Cortex of kidney (tissue), 1 donor: ENCODE measurements at places on chromosomes 16 and 17.

GRCh38 chr16:89317729-89318429, 100.4 kb downstream of the ZNF778 start:
- no peak for DNase-seq

DNA sequence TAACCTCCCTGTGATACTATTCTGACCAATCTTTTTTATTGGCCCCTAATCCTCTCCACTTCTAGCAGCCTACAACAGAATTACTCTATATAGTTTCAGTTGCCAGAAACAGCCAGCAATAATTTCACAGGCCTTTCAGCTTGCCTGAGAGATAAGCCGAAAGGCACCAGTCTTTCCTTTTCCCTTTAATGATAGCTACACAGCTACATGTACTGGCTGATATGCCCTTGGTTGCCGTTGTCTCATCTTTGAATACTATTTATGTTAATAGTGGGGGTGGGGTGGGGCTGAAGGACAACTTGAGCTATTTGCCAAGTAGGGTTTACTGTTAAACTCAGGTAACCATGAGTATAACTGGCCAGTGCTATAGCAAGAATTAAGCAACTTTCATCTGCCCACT, 35.8 kb upstream of the RASL10B start:
- no peak for DNase-seq

GRCh38 chr17:57021226-57021940, 43.5 kb downstream of the SCPEP1 start:
- DNase-seq = no peak

DNA sequence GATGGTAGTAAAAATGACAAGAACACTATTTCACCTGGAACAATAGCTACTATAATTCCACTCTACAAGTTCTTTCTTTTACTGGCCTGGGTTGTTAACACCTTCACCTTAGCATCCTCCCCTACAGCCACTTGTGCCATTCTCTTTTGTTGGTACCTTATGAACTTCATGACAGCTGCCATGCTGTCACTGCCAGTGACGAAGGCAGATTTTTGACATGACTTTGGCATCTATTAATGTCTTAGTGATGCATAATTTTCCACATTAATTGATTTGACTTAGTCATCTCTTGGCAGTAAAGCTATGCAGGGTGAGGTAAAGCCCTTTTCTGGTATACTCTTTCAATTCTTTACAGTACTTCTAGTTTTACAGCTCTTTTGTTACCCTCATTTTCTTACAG, 207.9 kb downstream of the TANC2 start:
- no peak for DNase-seq

DNA sequence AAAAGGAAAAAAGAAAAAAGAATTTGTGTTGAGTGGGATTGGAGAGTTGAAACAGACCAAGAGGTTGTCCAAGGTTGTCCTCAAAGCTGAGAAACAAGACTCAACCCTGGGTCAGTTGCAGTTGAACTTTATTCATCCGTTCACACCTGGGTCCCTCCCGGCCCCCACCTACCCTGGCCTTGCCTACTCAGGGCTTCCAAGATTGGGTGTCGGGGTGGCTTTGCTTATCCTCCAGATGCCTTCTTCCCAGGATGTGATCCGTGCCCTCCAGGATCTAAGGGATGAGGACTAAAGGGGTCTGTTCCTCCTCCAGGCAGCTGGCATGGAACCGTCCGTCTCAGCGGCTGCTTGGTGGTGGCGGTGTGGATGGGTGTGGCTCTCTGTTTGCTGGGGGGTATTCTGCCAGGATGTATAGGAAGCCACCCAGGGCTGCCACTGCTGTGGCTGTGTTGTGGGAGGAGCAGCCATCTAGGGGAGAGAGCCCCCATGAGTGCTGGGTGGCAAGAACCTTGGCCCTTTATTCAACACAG, 10.3 kb upstream of the NAGPA start:
- DNase-seq = no peak

DNA sequence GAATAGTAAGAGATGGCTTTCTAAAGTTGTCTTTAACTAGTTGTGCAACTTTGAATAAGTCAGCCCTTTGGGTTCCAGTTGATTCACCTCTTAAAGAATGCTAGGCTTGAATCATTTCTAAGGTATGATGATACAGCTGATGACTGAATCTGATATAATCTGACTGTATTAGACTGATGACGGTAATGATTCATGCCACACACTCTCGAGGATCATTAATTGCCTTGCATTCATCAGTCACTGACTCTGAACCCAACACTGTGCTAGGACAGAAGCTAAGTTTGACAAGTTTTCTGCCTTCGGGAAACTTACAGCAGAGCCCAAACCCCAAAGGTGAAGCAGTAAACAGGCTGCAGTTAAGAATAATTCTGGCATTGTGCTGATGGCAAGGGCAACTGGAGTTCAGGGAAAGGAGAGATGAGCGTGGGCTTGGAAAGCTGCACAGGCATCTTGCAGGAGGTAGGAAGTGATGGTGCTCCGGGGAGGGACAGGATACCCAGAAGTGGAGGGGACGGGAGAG, 25.8 kb downstream of the ASIC2 start:
- no peak for DNase-seq

GRCh38 chr17:8121681-8122421, 2.1 kb downstream of the HES7 start:
- no peak for DNase-seq

DNA sequence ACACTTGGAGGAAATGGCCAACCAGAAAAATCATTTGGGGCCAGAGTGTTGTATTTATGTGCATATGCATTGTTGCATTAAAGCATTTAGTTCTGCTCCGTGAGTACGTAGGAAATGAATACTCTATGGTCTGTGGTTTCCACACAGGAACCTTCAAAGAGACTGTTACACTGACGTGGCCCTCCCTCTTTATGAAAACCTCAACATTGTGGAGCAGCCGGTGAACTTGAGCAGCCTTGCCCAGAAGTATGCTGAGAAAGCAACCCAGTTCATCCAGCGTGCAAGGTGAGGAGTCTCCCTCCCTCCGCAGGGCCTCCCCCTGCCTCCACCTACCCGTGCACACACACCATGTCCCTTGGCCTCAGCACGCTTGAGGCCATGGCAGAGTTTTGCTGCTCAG, 65.2 kb downstream of the ARSG start:
- no peak for DNase-seq

- DNase-seq = no peak
These were observed 150.3 kb upstream of the AXIN2 start for GRCh38 chr17:65711671-65712276.

- no peak for DNase-seq
These were observed 28.9 kb downstream of the CPSF4L start for GRCh38 chr17:73232587-73233373.

- no peak for DNase-seq
These were observed 351.2 kb downstream of the C16orf95 start for GRCh38 chr16:86965840-86966550.

DNA sequence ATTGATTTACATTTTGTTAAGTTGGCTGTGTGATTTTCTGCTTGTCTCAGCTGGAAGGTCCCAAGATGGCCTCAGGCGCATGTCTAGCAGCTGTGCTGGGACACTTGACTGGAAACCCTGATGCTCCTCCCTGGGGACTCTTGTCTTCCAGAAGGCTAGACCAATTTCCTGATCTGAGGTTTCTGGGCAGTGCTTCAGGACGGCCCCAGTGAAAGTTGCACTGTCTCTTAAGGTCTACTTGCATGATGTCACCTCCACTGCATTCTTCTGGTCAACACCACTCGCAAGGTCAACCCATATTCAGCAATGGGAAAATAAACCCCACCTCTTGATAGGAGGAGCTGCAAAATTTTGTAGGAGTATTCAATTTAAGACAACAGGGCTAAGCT, 116.0 kb downstream of the SALL1 start:
- DNase-seq = no peak

DNA sequence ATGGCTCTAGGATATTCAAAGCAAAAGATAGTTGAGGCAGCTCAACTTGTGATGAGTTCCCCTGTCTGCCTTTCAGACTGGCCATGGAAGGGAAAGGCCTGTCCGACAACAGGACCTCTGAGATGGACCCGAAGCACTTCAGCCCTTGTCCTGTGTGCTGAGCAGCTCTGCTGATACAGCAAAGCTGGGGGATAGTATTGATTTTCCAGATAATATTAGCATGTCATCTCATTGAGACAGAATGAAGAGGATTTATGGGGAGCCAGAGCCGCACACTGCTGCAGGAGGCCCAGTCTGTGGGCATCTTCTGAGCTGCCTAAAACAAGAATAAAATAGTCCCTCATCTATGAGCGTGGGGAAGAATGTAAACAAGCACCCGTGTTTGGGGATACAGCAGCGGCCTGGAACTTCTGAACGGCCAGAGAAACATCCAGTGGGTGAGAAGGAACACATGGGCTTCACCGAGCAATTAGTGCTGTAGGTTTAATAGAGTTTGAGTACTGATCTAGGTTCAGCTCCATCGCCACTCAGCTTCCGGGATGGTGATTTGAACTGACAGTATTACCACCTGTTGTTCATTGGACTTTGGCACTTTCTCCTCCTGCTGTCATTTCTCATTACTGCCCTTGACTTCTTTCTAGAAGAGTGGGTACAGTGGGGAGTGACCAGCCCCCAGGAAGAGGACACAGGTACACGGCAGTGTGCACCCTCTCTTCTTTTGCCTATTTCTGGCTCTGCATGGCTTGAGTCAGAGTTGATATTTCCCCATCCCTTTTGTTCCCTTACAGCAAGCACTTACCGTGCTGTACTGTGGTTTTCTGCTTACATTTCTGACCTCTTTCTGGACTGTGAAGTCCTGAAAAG, 96.5 kb upstream of the TBX2 start:
- no peak for DNase-seq

DNA sequence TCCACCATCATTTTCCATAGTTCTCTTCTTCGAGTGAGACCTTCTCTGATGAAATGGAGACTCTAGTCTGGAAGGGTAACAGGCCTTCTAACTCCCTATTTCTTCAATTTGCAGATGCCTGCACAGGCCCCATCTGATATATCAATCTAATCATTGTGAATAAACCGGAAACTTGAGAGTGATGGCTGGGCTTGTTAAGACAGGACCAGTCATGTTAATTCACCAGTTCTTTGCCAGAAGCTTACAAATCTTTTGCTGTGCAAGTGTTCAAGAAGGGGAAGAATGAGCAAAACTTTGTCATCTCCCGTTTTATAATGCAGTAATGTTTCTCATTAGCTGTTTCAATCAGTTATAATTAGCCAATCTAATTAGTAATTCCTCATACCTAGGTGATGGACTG, 1561.3 kb upstream of the GOT2 start:
- DNase-seq = no peak

- DNase-seq = no peak
These were observed 3.2 kb upstream of the CDK5RAP3 start for GRCh38 chr17:47967607-47968252.

DNA sequence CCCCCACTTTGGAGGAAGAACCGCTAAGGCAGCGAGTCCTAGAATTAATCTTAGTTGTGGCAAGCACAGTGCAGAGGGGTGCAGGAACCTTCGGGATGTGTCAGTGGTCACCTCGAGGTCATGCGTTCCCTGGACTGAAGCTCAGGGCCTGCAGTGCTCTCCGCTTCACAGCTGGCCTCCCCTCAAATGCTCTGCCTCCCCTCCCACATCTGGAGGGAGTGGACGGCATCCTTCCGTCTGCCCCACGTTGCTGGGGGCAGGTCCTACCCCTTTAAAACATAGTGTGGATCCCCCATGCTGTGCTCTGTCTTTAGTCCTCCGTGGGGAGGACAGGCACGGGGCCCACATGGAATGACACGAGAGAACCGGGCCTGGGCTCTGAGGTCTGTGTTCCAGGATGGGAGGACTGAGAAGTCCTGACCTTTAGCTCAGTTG, 99.5 kb upstream of the CDC42EP4 start:
- no peak for DNase-seq

GRCh38 chr16:10405386-10405939, 19.6 kb downstream of the ATF7IP2 start:
- no peak for DNase-seq

GRCh38 chr17:82767041-82767754, 15.3 kb downstream of the TBCD start:
- no peak for DNase-seq

- no peak for DNase-seq
These were observed 530 bp downstream of the GSG1L start for GRCh38 chr16:28062847-28063521.

DNA sequence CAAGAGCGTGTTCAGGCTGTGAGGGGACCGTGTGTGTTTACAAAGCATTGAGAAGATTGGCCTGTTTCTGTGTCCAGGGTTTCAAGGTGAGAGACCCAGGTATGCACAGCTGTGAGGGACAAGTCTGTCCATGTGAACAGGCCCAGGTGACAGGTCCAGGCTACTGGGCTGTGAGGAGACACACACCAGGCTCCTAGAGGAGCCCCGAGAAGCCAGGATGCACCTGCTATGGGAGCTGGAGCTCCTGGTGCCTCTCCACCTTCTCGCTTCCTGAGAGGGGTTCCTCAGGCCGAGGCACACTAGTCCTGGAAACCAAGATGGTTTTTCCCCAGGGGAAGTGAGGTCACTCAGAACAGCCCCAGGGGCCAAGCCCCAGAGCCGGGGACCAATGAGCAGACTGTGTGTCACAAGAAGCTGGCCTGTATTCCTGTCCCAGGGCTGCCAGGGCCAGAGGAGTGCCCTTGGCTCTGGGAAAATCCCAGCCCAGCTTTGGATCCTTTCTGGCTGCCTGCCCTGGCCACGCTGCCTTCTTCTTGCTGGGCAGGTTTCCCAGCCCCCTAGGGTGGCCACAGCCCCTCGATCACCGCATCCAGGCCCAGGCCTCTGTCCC, 153.4 kb upstream of the PLCG2 start:
- DNase-seq = no peak

GRCh38 chr17:9150446-9151090, 129.3 kb downstream of the NTN1 start:
- DNase-seq = no peak

DNA sequence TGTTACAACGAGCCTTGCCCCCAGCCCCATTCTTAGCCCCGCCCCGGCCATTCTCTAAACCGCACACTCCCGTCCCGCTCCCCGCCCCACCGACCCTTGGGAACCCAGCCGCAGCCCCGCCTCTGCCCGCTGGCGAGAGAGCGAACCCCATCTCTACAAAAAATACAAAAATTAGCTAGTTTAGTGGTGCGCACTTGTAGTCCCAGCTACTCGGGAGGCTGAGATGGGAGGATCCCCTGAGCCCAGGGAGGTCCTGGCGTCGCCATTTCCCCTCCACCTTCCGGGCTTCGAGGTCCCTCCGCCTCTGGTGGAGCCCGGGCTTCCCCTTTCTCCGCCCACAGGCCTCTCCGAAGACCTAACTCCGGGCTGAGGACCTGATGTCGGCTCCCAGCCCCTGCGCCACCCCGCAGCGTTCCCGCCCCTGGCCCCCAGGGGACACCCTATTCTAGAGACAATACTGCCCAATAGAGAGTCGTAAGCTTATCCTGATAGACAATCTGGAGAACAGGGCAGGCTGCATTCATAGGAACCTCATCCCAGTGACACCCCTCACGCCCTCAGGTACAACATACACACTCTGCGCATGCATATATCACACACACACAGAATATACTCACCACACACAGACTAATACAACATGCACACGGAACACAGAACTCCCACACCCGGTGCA, 480 bp upstream of the PROCA1 start:
- DNase-seq = no peak
